ENCODE measurements at places on chromosomes 2 and 18.

- no peak for DNase-seq
These were observed 30.7 kb downstream of the ATP8B1 start for GRCh38 chr18:57772387-57772799.

- no peak for DNase-seq
These were observed 500.1 kb downstream of the ARHGAP15 start for GRCh38 chr2:143629340-143629739.

GRCh38 chr2:188042412-188042811 lies 249.3 kb upstream of the GULP1 start:
- no peak for DNase-seq

DNA sequence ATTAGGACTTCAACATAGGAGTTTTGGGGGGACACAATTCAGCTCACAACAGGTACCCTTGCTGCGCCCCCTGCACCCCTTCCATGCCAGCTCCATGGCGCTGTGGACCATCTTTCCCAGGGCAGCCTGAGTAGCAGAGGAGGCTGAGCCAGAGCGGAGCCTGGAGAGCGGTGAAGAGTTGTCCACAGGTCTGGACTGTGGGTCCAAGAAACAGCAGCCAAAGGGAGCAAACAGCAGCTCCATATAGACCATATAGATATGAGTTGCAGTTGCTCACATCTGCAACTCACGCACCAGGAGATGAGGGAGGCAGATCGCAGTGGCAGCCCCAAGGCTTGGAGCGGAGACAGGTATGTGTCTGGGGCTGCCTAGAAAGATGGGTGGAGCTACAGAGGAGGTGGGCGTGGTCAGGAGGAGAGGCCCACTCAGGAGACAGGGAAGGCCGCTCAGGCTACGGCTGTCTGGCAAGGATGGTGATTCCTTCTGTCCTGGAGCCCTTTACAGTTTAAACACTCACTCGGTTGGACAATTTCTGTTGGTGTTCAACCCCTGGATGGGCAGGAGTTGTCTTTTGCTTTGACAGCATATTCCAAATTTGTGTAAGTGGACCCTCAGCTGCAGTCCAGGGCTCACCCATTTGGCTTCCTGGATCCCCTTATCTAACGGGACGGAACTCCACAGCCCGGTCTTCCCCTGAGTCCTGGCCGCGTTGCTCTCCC lies 155.1 kb downstream of the LPIN1 start:
- no peak for DNase-seq

DNA sequence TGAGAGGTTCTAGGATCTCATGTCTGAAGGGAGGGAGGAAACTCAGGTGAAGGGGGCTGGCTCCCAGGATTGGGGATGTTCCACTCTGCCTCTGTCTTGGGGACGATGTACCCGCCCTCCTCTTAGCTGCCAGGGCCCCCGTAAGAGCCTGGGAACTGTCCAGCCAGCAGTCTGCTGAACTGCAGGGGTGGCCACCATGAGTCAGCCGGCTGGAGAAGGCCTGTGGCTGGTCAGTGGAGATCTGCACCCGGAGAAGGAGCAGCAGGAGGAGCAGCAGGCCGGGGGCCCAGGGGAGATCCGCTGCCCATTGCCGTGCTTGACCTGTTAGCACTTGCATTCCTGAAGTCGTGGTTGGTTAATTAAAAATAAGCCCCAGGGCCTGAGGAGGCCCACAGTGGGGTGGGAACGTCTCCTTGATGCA lies 180.3 kb downstream of the TFCP2L1 start:
- DNase-seq, result no peak

- DNase-seq, result no peak
These were observed 48.5 kb upstream of the DTNA start for GRCh38 chr18:34661464-34662087.
